ENCODE measurements at places on chromosomes 3 and 15.

DNA sequence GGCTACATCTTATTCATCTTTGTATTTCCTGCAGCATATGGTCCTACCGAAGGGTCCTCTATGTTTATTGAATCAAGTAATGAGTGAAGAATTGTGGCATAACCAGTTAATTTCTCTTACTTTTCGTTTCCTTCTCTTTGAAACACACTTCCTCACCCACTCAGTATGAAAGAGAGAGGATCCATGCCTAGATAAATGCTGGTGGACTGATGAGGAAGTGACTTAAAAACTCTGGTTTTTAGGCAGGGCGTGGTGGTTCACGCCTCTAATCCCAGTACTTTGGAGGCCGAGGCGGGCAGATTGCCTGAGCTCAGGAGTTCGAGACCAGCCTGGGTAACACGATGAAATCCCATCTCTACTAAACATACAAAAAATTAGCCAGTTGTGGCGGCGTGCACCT is 2.2 kb upstream of the MB21D2 start:
- no peak for DNase-seq

DNA sequence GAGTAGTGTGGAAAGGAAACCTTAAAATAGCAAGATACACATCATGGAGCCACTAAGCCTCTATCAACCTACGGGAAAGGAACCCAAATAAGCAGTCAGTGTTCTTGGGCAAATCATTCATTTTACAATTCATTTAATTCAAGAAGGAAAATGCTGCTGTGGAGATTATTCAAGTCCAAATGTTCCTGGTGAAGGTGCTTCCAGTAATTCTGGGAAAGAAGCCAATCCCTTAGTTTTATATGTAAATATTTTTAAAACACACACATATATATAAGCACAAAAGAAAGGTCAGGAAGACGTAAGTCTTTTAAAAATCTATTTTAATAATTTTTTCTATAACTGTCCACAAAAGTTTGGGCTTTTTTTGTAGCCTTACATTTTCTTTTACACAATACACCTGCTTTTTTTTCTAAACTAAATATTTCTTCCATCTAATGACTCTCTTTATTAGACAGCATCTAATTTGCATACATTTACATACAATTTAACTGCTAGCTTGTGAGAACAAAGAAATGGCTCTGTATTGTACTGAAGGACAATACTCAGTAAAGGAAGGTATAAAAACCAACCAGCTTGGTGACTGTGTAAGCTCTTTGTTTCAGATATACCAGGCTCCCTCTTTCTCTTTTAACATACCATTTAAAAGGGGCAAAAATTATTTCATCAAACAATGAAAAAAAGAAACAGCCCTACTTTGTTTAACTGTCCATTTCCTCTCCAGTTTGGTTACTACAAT is 269.5 kb downstream of the ZBTB20 start:
- DNase-seq: no peak

DNA sequence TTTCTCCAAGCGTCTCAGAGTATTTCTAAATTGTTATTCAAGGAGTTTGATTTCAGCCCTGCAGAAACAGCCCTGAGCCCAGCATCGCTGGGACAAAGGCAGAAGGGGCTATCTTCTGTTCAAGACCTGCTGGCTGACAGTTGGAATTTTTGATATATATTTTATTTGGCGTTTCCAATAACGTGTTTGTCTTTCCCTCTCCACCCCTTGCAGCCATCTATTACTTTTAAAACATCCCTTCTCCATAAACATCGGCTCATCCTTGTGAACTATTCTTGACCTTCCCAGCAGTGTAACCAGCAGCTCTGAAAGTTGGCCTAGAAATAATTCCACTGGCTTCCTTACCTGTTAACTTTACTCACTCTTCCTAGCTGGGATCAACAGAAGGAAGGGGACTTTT is 5.5 kb upstream of the MEIS2 start:
- no peak for DNase-seq

DNA sequence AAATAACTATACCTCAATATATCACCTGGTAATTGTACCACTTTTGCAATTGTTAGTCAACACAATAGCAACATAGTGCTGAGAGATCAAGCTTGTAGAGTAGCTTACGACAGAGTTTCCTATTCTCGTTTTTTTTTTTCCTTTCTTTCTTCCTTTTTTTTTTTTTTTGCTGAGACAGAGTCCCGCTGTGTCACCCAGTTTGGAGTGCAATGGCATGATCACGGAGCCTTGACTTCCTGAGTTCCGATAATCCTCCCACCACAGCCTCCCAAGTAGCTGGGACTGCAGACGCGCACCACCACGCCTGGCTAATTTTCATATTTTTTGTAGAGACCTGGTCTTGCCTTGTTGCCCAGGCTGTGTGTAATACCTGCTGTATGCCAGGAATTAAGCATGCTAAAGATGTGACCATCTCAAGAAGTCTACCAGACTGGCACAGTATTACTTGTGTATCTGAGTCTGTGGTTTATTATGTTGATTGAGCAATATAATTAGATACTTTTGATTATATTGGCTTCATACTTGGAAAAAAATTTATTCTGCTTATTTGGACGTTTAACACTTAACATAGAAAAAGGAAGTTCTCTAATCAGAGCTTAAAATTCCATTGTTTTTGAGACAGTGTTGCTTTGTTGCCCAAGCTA is 3.0 kb downstream of the SELENOT start:
- DNase-seq: no peak

DNA sequence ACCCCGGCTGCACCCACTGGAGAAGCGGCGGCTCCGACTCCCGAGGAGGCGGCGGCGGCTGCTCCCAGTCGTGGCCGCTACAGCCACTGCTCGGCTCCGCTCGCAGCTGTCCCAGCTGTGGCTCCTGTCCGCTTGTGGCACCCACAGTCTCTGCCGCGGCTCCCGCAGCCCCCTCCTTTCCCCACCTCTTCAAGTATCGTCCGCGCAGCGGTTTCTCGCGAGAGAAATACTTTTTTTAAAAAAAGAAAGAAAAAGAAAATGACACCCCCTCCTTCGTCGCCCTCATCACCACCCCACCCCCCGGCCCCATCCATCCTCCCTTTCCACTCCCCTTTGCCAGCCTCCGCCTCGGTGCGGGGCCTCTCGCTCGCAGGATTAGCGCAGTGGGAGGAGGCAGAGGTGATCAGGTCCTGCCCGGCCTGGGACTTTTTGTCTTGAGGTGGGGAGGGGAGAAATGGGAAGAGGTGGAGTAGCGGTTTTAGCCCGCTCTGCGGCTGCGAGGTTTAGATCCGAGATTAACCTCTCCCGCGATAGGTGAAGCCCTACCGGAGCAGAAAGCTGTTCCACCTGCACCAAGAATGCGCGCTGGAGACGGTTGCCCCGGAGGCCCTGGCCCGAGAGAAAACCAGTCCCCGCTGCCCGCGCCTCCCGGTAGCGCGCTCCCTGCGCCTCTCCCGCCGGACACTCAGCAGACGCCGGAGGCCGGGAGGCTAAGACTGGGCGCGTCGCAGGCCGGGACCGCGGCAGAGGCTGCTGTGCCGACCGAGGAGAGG is at the start of gene FBN1:
Gene FBN1, minus strand, starts transcription at position 152 of the 773 bp plus-strand sequence. CDS start 940 bp downstream, outside the sequence.
- DNase-seq: peak; percentile 60

DNA sequence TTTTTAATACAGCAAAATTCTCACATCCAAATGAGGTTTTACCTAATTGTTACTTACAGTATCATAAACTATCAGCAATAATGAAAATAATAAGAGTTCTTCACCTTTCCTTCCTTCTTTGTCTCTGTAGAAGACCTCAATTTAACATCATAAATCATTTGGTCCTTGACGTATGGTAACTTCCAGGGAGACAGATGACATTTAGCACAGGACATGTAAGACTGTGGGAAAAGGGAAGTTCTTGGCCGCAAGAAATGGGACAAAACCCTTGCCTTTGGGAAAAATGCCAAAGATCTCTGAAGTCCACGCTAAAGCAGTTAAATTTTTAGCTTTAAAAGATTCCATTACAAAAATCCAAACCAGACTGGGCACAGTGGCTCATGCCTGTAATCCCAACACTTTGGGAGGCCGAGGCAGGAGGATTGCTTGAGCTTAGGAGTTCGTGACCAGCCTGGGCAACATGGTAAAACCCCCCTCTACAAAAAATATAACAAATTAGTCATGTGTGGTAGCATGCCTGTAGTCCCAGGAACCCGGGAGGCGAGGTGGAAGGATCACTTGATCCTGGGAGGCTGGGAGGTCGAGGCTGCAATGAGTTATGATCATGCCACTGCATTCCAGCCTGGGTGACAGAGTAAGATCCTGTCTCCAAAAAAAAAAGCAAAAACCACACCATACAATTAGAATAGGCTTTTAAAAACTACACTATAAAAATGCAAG is 8.8 kb downstream of the PTPN9 start:
- DNase-seq: no peak

GRCh38 chr15:33757516-33758232 is 210.6 kb upstream of the CHRM5 start:
- no peak for DNase-seq

- no peak for DNase-seq
These were observed 270.9 kb upstream of the CCDC54 start for GRCh38 chr3:107106316-107106715.

GRCh38 chr3:69488026-69488425 is 102.1 kb upstream of the FRMD4B start:
- no peak for DNase-seq

- DNase-seq: no peak
These were observed 1.7 kb downstream of the EMC7 start for GRCh38 chr15:34099914-34100313.

GRCh38 chr3:157026091-157026490 is 133.9 kb downstream of the CCNL1 start:
- DNase-seq: no peak

GRCh38 chr3:50737906-50738598 is 63.3 kb downstream of the DOCK3 start:
- DNase-seq: no peak
